ENCODE measurements at places on chromosomes 11 and 22. TPM values are rescaled to one million over a fixed set of nuclear protein-coding genes. Genes with fewer than 3 reads are reported as not detected.

LARGE2 gene
- total RNA-seq = under 0.01 TPM

CCDC81 gene
- 1.2 TPM for total RNA-seq

PPP6R3 gene
- total RNA-seq = 144 TPM

CD81 gene
- total RNA-seq = 168 TPM

C11orf91 gene
- 0.32 TPM for total RNA-seq

OR5AS1 gene
- not detected for total RNA-seq

SCGB1C1 gene
- not detected for total RNA-seq

Measured in epithelial cell of umbilical artery (primary cell).